T-helper 17 cell (primary cell): ENCODE measurements at places on chromosomes 7 and 10.
A peak's percentile ranks its signal among the peaks of the same experiment; 100 is the strongest.

- DNase-seq, result no peak
Observed at GRCh38 chr7:4531236-4531635, 150.9 kb upstream of the FOXK1 start.

DNA sequence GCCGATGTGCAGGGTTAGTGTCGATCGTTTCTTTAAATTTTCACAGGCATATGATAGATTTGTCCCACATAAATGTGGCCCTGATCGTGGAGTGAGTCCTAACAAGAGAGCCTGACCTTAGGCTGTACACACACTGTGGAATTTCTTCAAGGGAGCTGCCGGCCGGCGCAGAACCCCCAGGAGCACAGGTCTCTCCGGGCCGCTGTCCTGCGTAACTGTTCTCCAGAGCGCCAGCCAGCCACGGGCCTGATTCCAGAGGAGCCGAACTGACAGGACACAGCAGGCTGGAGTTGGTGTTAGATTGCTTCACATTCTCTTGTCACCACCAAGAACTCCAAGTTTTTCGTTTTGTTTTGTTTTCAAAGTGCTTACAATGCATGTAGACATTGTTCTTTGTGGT lies 37.3 kb downstream of the SHH start:
- DNase-seq, result no peak

DNA sequence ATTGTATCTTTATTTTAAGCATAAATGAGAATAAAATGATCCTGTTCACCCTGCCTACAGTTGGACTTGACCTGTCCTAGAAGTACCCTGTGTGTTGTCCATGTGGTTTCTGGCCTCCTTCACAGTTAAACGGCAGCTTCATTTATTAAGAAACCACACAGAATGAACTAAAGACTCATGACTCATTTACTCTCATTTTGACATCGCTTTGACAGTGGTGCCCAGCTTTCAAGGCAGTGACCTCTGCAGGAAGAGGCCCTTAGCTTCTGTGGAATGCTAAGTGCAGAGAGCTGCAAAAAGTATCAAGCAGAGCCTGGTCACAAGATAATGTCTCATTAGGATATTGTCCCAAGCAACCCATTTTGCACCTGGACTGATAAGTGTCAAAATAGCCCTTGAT lies 93.4 kb downstream of the AVL9 start:
- DNase-seq, result no peak

DNA sequence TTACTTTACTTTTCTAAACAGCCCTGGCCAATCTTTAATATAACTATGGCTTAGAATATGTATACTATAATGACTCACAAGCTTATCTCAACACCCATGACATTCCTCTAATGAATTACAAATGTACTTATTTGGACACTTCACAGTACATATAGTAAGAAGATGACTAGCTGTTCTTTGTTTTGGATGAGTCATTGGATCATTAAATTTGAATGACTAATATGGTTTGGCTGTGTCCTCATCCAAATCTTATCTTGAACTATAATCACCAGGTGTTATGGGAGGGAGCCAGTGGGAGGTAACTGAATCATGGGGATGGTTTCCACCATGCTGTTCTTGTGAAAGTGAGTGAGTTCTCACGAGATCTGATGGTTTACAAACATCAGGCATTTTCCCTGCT lies 807.5 kb upstream of the SORCS1 start:
- DNase-seq, result no peak

DNA sequence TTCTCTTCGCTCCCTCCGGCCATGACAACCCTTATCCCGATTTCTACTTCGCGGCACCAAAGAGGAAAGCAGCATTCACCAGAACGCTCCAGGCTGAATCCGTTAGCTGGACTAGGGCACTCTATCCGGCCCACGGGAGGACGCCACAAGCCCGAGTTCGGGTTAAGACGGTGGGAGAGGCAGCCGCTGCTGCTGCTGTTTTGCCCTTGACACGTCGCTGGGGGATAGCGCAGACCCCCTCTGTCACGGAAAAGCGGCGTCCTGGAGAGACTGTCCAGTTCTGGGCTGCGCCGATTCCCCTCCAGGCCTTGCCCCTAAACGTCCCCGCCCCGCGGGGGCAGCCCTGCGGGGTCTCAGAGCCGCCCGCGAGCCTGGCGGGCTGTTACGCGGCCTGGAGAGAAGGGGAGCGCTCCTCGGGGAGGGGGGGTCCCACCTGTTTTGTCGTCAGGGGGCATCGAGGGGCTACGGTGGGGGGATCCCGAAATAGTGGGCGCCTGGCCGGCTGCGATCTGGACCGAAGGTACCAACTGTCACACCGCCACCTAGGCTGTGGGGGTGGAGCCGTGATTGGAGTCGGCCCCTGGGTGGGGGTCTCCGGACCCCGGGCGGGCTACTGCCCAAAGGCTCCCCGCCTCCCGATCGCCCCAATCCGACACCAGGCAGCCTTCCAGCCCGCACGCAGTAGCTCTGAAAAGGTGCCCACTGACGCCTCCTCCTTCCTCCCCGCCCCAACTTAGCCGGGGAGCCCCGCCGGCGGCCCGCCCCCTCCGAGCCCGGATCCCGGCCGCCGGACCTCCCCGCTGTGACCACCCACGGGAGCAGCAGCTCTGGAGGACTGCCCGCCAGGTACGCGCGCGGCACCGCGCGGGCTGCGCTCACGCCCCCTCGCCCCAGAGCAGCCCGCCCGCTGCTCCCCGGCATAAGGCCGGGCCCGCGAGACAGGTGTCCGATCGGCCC lies 772 bp downstream of the SGMS1 start:
- DNase-seq, result peak; percentile 56

- DNase-seq, result no peak
Observed at GRCh38 chr7:45162943-45163691, 5.5 kb downstream of the RAMP3 start.

- no peak for DNase-seq
Observed at GRCh38 chr10:113704637-113705343, 25.1 kb downstream of the CASP7 start.

- DNase-seq, result no peak
Observed at GRCh38 chr7:119197172-119197876, 972.8 kb downstream of the ANKRD7 start.

DNA sequence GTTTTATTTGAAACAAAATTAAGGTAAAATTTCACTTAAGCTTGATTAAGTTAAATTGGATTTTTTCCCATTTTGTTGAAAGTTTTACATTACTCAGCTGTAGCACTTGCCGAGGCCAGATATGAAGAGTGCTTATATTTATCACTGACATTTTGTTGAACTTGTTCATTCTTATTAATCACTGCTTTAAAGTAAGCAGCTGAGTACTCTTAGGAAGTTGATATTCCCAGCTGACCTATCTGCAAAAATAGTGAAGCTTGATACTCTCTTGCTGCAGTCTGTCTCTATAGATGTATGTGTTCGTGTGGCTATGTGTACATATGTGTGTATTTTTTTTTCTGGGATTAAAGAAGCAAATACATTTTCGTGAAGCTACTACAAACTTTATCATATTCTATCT lies 150.0 kb downstream of the SKAP2 start:
- no peak for DNase-seq

GRCh38 chr7:155590215-155591018 lies 44.1 kb upstream of the CNPY1 start:
- no peak for DNase-seq

GRCh38 chr7:67696878-67697277 lies 700.2 kb downstream of the TYW1 start:
- DNase-seq, result no peak

DNA sequence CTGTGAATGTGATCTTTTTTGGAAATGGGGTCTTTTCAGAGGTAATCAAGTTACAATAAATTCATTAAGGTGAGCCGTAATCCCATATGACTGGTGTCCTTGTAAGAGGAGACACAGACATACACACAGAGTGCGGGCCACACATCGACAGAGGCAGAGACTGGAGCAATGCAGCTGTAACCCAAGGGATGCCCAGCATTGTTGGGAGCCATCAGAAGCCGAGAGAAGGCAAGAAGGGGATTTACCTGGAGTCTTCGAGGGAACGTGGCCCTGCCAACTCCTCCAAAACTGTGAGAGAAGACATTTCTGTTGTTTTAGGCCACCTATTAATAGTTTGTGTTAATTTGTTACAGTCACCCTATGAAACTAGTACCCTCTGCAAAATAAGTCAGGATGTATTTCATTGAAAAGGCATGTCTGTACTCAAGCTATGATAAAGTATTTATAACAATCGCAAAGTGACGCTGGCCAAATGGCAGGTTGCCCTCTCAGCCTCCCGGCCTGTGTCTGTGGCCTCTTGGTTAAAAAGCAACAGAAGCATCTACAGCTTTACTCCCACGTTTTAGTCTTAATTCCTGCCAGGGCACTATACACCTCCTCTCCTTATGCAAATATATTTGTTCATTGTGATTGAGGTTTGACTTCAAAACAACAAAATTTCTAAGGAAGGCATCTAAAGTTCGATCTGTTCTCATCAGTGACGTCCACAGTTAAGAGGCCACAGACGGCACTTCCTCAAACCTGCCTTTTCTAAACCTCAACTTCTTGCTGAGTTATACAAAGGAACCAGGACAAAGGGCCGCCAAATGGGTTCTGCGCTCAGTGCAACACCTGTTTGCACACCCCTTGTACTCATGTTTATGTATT lies 46.8 kb downstream of the HIPK2 start:
- no peak for DNase-seq

GRCh38 chr7:81501220-81501619 lies 268.6 kb downstream of the HGF start:
- no peak for DNase-seq

DNA sequence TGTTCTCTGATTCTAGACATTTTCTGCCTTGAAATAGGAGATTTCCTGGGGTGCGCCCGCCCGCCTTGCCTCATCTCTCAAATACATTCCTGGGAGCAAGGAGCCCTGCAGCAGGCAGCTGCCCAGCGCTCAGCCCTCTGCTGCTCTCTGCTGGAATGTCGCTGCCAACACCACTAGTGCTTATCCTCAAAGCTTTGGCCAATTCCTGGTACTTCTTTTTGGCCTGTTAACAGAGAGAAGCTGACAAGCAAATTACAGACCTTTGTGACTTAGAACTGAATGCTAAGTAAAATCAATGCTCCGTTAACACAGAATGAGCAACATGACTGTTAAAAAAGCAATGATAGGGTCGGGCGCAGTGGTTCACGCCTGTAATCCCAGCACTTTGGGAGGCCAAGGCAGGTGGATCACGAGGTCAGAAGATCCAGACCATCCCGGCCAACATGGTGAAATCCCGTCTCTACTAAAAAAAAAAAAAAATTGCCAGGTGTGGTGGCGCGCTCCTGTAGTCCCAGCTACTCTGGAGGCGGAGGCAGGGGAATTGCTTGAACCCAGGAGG lies 41.9 kb upstream of the SYPL1 start:
- DNase-seq, result peak; percentile 50

DNA sequence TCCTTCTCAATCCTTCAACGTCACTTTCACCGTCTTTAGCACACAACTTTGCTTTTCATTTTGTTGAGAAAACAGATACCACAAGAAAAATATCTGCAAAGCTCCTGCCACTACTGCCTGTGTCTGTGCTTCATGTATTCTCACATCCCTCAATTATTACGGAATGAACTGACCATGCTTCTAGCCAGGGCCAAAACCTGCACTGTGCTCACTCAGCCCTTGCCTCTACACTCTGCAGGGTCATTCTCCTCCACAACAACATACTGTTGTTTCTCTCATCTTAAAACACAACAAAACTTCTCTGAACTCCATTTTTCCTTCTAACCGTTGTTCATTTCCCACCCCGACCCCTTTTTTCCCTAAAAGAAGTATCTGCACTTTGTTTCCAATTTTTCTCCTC lies 29.5 kb downstream of the BMPR1A start:
- DNase-seq, result no peak

- no peak for DNase-seq
Observed at GRCh38 chr10:74753442-74754211, 72.8 kb upstream of the KAT6B start.

- DNase-seq, result no peak
Observed at GRCh38 chr10:97903128-97904017, 53.7 kb downstream of the GOLGA7B start.

GRCh38 chr10:27614776-27615175 lies 110.7 kb downstream of the RAB18 start:
- no peak for DNase-seq

DNA sequence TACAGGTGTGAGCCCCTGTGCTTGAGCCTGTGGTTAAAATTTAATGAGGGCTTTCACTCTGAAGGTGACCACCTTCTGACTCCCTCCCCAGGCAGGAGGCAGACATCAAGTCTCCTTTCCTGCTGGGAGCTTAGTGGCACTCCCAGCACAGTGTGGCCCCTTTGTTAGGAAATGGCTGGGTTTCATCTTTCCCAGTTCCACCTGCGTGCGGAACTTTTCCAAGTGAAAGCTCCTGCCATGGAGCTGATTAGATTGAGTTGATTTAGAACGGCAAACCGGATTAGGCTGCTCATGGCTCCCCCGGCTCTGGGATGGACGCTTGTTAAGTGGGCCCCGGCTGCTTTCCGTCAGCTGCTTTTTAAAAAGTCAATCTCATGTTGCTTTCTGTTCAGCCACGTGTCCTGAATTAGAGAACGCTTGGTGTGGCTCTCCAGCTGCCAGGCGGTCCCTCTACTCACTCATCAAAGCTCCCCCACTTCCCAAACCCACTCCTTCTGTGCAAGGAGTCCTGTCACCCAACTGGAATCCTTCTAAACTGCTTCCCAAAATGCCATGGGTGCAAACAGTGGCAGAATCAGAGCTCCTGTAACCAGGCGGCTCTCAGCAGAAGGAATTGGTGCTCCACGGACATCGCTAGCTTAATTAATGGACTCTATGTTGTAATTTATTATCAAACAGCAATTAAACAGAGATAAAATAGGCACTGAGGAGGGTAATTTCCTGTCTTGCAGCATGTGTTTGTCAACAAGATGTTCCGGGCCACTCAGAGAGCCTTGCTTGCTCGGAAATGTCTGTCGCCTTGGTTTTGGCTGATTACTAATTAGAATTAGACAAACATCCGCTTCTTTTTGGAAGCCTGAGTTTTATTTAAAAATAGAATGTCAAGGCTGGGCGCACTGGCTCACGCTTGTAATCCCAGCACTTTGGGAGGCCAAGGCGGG lies 551.2 kb downstream of the GALNT17 start:
- DNase-seq, result no peak

DNA sequence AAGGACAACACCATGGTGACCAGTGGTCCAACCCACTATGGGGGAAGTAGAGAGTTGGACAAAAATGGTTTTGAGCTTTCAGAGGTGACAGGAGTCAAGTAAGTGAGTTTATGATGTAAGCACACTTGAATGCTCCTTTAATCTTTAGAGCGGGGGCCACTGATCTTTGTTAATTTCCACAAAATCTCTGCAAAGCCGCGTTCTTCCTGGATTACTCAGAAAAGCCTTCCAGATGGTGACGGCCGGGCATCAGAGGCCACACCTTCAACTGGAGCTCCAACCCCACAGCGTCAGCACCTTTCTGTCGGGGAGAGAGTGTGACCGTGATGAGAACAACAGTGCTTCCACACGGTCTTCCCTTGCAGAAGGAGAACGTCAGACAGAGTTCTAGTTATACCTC lies 35.2 kb upstream of the KLF6 start:
- DNase-seq, result no peak

GRCh38 chr7:99848420-99849216 lies 20.8 kb downstream of the CYP3A43 start:
- no peak for DNase-seq

DNA sequence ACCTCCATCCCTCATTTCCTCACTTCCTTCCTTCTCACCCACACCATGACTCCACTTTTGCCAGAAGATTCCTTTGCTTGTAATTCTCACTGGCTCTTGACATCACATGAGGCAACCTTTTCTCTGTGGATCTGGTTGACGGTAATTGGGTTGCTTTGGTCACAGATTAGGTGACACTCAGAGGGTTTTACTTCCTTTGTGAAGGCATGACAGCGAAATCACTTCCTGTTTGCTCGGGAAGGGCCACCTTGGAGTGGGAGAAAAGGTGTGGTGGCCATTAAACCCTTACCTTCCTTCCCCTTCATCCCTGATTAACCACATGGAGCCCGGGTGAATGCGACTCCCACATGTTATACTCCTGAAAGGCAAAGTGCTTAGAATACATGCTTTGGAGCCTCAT lies 30.2 kb downstream of the CUZD1 start:
- no peak for DNase-seq
